ENCODE measurements at places on chromosomes 5 and 9.

- DNase-seq: no peak
Observed at GRCh38 chr5:79837761-79838551, 148.3 kb downstream of the CMYA5 start.

DNA sequence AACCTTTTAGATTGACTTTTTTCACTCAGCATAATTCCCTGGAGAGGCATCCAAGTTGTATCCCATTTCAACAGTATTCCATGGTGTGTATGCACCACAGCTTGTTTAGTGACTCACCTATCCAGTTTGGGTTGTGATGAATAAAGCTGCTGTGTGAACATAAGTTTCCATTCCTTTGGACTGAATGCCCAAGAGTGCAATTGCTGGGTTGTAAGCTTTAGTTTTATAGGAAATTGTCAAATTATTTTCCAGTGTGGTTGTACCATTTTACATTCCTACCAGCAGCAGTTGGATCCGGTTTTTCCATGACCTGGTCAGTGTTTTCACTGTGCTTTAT lies 60.9 kb upstream of the TMED7 start:
- DNase-seq: no peak

DNA sequence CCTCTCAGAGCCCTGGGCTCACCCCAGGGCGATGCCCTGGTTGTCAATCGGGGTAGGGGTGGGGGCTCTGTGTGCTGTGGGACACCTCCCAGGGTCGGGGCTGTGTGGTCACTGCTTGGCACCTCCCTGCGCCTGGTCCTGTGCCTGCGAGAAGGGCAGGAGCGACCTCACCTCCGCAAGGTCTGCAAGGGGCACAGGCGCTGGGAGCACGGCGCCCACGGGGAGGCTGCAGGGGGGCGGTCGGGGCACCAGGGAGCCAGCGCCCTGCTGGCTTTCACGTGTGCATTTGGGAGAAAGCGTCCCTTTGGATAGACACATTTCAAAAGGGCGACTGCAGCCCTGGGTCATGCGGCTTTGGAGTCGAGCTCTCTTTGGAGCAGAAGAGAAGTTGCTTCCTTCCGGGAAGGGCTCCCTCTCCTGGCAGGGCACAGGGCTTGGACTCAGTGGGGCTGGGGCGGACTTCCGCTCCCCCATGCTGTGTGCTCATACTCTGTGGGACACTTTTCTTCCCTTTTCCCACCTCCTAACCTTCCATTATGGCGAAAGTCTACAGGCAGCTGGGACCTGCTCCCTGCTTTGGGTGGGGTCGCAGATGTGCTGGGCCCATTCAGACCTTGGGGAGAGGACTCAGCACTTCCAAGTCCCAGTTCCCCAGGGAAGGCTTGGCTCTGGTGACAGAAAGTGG lies 52.9 kb upstream of the SLC28A3 start:
- no peak for DNase-seq

- DNase-seq: no peak
Observed at GRCh38 chr5:25006237-25006636, 361.5 kb upstream of the CDH10 start.

GRCh38 chr5:138974227-138975063 lies 99.3 kb upstream of the LRRTM2 start:
- DNase-seq: no peak

- DNase-seq: no peak
Observed at GRCh38 chr9:114757984-114758383, 47.9 kb downstream of the TNFSF15 start.

- no peak for DNase-seq
Observed at GRCh38 chr5:80656425-80656824, 1.6 kb upstream of the DHFR start.

- no peak for DNase-seq
Observed at GRCh38 chr5:1983401-1983800, 100.7 kb upstream of the IRX4 start.
